ENCODE measurements at places on chromosomes 11 and 22.

DNA sequence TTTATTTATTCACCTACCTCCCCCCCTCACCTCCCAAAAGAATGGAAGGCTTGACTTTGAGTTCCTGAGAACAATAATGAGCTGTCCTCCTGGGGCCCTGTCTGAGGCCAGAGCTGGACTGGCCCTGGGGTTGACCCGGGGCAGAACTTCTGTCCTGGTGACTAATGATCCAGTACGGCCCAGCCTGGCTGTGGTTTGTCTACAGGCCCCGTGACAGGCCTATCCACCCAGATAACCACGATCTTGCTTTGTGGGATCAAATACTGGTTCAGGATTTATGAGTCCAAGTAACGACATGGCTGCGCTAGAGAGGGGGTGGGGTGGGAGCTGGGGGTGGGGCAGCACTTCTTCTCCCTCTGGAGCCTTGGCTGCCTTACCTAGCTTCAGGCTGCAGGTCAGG lies 81.5 kb downstream of the WT1 start:
- no peak for DNase-seq

GRCh38 chr11:70545610-70545912 lies 147.2 kb downstream of the CTTN start:
- no peak for DNase-seq

GRCh38 chr11:2298795-2299761 lies 2.6 kb downstream of the C11orf21 start:
- no peak for DNase-seq

DNA sequence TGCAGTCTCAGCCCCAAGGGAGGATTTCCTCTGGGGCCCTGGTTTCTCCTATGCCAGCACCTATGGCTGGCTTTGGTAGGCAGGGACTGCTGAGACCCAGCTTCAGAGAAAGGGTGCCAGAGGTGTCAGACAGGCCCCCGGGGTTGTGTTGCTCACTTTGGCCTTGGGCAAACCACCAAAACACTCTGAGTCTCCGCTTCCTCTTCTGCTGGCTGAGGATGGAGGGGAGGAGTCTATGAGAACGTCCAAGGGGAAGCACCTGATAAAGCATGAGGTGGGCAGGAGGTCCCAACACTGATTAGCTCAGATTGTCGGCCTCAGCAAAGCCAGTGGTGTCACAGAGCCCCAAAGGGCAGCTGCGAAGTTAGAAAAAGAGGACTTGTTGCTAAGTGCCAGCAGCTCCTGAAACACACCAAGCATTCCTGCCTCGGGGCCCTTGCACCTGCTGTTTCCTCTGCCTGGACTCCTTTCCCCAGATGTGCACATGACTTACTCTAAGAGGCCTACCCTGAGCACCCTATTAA lies 10.5 kb downstream of the SMTNL1 start:
- no peak for DNase-seq

DNA sequence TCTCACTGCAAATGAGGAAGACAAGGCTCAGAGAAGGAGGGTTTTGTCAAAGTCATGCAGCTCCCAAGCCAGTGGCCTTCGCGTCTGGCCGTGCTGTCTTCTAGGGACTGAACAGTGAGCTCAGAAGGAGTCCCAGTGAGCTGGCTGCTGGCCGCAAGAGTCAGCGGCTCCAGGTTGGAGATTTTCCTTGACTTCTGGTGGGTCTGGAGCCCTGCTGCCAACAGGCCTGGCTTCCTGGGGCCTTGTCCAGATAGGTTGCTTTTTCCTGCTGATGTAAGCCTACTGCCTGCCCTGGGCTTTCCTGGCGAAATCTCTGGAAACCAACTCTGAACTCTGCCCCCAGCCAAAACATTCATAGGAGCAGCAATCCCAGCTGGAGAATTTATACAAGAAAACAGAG lies 272.7 kb upstream of the CADM1 start:
- DNase-seq: no peak

GRCh38 chr11:47387944-47388696 lies 9.8 kb upstream of the SPI1 start:
- no peak for DNase-seq

DNA sequence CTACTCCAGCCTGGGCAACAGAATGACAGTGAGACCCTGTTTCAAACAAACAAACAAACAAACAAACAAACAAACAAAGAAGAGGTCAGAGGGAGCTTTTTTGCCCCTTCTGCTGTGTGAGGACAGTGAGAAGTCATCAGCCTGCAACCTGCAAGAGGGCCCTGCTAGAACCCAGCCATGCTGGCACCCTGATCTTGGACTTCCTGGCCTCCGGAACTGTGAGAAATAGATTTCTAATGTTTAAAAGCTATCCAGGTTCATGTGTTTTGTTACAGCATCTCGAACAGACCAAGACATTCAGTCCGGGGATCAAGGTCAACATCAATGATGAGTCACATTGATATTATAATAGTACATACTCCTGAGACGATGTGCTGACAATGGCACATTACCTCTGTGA lies 41.4 kb upstream of the GRAMD1B start:
- DNase-seq: no peak

- DNase-seq: no peak
Measured at GRCh38 chr11:112050721-112051120, 23.1 kb downstream of the PIH1D2 start.

DNA sequence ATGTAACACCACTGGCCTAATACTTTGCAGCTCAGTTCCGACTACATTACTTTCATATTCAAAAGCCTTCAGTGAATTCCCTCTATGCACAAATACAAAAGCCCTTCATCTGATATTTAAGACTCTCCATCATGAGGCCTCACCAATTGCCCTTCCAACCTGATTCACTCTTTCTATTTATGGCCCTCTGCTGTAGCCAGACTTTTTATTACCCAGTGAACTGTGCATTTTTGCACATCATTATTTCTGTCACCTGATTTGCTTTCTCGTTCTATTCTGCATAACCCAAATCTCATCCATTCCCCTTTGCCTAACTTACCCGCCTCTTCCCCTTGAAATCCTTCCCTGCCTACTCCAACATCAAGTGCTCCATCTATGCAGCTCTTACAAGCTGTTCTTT lies 78.3 kb downstream of the BBOX1 start:
- no peak for DNase-seq

DNA sequence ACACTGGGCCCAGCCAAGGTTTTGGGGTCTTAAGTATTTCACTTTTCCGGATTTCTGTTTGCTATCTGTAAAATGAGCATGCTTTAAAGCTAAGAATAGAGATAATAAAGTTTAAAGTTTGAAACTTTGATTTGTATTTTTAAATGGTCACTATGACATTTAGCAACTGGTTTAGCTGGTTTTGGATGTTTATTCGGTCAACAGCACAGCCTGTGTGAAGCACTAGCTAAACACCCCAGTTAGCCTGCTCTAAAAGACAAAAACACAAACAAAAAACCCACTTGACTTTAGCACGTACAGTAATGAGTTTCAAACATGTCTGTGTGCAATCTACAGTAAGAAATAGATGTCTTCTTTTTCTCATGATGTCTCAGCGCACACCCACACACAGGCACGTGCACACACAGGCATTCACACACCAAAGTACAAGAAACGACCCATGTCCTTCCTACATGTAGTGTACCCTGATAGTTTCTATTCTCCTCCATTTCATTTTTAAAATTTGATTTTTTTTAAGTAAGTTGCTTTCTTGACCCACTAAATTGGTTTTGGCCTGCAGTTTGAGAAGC lies 29.4 kb downstream of the SLC1A2 start:
- no peak for DNase-seq

- DNase-seq: no peak
Measured at GRCh38 chr11:46075168-46075567, 46.1 kb downstream of the PHF21A start.

GRCh38 chr22:38755155-38755910 lies 465 bp downstream of the SUN2 start:
- peak; percentile 16 for DNase-seq

GRCh38 chr11:84419616-84420015 lies 1133.4 kb upstream of the CCDC90B start:
- no peak for DNase-seq

- no peak for DNase-seq
Measured at GRCh38 chr11:112294688-112295340, 34.2 kb upstream of the PLET1 start.

DNA sequence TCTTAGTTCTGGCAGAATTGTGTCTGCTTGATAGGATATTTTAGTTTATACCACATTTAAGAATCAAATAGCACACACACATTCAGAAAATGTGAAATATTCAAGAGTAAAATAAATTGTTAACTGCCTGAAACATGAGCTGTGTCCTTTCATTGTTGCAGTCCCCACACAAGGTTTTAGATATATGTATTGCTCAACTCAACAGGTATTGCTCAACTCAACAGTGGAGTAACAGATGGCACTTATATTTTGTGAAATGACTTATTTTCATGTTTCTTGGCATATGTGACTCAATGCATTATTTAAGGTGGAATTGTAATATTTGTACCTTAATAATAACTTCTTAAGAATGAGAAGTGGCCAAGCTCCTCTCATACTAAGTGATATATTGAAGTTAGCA lies 760.3 kb downstream of the CNTN5 start:
- DNase-seq: no peak

DNA sequence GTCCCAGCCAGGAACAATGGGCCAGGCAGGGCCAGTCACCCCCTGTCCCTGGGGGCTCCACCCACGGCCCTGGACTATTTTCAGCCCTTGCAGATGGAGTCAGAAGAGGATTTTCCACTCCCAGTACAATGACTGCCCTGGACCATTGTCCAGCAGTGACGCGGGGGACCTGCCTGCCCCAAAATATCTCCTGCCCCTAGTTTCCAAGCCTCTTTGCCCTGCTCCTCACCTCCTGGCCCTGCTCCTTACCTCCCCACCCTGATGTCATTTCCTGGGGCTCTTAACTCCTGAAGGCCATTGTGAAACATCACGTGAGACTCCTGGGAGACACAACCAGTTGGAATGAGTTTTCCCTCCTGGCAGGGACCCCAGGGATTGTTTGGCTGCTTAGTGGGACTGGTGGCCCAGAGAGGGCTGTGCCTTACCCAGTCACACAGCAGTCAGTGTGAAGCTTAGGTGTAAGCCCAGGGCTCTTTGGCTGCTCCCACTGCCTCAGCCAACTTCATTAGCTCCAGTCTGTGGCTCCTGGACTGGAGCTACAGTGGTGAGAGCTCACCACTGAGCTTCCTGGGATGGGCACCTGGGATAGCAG lies 22.2 kb downstream of the P2RY2 start:
- no peak for DNase-seq

DNA sequence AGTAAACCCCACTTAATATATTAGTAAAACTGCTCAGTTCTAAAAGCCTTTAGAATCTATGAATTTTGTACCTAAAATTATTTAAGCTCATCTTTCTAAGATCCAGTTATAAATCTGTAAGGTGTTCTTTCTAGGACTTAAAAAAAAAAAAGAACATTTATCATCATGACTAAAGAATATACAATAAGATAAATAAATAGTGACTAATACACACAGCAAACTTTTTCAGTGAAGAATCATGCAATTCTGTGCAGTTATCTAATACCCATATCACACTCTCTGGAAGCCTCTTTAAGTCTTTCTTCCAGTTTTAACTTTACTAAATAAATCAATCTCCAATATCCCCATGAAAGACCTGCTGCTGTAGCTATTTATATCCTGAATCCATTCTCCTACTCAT lies 59.8 kb downstream of the CEP57 start:
- no peak for DNase-seq

- no peak for DNase-seq
Measured at GRCh38 chr11:124612567-124613246, 1.5 kb downstream of the PANX3 start.

GRCh38 chr11:35073691-35074419 lies 65.1 kb upstream of the CD44 start:
- no peak for DNase-seq

- no peak for DNase-seq
Measured at GRCh38 chr22:29617922-29618629, 14.6 kb downstream of the NF2 start.

GRCh38 chr11:85755285-85755684 lies 55.7 kb downstream of the SYTL2 start:
- DNase-seq: no peak

DNA sequence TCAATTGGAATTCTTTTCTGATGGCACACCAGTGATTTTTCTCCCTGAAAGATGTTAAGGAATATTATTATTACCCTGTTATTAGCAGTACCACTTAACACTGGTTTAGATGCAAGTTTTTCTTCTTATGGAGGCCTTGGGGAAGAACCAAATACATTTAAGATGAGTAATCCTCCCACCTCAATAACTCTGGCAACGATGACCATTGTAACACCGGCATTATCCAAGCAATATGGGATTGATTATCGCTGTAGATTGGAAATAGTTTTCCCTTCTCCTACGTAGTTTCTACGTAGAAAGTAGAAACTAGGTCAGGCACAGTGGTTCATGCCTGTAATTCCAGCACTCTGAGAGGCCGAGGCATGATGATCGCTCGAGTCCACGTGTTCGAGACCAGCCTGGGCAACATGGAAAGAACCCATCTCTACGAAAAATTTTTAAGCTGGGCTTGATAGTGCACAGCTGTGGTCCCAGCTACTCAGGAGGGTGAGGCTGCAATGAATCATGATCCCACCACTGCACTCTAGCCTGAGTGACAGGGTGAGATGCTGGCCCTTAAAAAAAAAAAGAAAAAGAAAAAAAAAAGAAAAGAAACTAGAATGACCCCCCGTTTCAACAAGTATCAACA lies 45.5 kb downstream of the PACSIN2 start:
- no peak for DNase-seq

GRCh38 chr11:67355023-67355793 lies 1.9 kb upstream of the POLD4 start:
- DNase-seq: no peak

- DNase-seq: no peak
Measured at GRCh38 chr11:71311928-71312510, 59.6 kb upstream of the SHANK2 start.

DNA sequence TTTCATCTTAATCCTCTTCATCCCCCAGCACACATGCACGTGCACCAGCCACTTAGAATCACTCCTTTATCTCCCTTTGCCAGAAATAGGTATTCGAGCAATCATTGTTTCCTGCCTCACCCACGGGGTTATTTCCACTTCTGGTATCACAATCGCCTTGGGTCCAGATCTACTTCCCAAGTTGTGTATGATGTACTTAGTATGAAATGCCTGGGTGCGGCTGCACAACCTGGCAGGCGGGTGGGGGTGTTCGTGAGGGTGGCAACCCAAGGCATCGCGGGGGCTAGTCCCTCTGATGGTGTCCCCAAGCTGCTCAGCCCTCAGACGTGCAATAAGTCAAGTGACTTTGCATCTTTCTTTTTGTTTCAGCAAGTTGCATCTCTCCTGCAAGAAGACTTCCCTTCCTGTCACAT lies 475.6 kb downstream of the MIAT start:
- no peak for DNase-seq

DNA sequence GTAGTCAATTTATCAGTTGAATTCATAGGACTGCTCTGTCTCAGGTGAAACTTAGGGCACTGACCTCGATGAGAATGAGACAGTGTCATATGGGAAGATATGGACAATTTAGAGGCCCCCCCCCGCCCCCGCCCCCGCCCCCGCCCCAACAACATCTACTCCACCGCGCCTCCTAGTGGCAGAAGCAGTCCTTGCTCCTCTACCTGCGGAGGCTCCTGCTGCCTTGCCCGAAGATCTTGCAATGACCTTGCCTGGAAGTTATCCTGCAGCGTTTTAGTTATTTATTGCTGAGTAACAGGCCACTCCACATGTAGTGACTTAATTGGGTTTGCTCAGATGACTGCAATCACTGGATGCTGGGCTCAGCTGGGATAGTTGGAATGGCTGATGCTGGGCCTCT lies 15.2 kb downstream of the SERPINH1 start:
- peak; percentile 40 for DNase-seq

GRCh38 chr11:119179983-119180382 lies 5.3 kb upstream of the NHERF4 start:
- no peak for DNase-seq

All from stimulated activated CD8-positive, alpha-beta memory T cell treated with anti-CD3 and anti-CD28 coated beads, Interleukin-4, amount 100 ng/mL, for 1 hour (primary cell).